ENCODE measurements at places on chromosomes 3 and 15.

DNA sequence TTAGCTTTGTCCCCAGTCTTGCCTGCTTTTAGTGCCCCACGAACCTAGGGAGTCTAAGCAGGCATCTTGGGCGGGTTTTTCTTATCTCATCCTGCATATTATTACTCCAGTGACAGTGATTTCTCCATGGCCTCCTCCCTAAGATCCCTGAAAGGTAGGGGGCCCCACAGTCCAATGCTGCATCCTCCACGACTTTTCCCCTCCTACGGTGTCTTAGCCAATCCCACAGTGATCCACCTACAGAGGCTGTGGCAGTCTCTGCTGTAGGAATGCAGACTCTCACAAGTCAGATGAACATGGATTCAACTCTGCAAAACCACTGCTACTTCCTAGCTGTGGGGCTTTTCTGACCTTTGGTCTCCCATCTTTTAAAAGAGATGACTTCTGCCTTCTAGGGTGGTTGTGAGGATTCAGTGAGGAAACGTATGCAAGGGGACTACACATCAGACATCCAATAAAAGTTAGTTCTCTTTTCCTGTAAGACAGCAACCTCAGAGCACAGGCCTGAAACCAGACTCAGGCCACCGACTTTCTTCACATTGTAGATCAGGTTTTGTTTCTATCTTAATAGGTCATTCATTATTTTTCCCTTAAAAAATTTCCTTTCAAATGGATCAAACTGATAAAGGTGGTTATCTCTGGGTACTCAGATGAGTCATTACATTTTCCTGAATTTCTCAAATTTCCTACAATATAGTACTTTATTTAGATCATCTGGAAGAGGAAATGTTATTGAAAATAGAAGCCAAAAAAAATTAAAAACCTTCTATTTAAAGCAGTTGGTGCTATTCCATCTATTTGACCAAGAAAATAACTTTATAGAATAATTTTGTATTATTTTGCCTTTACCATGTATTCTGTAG lies 23.2 kb downstream of the ILDR1 start:
- no peaks in the 10 kb centered on the region for H3K27me3 ChIP-seq
- no peak for DNase-seq
- H3K4me3 ChIP-seq, result no peak overlapping the region
- peaks cover 3% of the 10 kb centered on the region for H3K4me1 ChIP-seq
- H3K36me3 ChIP-seq, result no peaks in the 10 kb centered on the region

GRCh38 chr15:67700023-67700422 lies 125.3 kb upstream of the SKOR1 start:
- DNase-seq, result no peak
- H3K36me3 ChIP-seq, result no peaks in the 10 kb centered on the region
- H3K27me3 ChIP-seq, result no peaks in the 10 kb centered on the region

- DNase-seq, result no peak
- no peaks in the 10 kb centered on the region for H3K4me1 ChIP-seq
- H3K27me3 ChIP-seq, result no peaks in the 10 kb centered on the region
- no peak overlapping the region for H3K4me3 ChIP-seq
These were observed 19.2 kb upstream of the CPOX start for GRCh38 chr3:98612587-98612986.

- H3K4me3 ChIP-seq, result no peak overlapping the region
- H3K27me3 ChIP-seq, result no peaks in the 10 kb centered on the region
These were observed 72.7 kb downstream of the CMTM8 start for GRCh38 chr3:32310918-32311839.

GRCh38 chr15:57389991-57390390 lies 13.7 kb downstream of the CGNL1 start:
- H3K36me3 ChIP-seq, result no peaks in the 10 kb centered on the region
- no peaks in the 10 kb centered on the region for H3K27me3 ChIP-seq
- peaks cover 23% of the 10 kb centered on the region for H3K4me1 ChIP-seq
- H3K27ac ChIP-seq, result no peak overlapping the region

DNA sequence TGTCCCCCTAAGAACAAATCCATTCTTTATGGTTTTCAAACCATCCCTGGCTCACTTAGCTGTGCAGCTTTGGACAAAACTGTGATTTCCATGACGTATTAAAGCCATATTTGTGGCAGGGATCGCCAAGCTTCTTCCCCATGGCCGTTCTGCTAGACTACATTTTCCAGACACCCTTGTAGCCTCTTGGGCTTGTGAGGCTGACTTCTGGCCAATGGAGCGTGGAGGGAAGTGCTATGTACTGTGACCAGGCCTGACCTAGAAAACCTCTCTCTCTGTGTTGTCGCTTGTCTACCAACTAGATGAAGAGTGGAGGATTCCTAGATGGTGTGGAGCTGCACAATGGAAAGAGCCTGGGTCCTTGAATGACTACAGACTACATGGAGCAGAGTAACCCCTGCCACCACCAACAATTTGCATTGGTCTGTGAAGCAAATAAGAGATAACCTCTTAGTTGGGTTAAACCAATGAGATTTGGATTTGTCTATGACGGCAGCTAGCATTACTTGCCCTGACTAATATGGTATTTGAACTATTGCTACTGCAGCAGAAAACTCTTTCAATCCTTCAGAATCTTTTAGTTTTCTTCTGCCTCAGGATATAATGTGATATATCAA lies 22.1 kb upstream of the MGLL start:
- no peaks in the 10 kb centered on the region for H3K36me3 ChIP-seq
- H3K4me1 ChIP-seq, result peaks cover 2% of the 10 kb centered on the region
- H3K4me3 ChIP-seq, result no peak overlapping the region
- no peak overlapping the region for H3K27ac ChIP-seq
- no peak for DNase-seq

- no peaks in the 10 kb centered on the region for H3K36me3 ChIP-seq
- H3K4me3 ChIP-seq, result no peak overlapping the region
- DNase-seq, result no peak
These were observed 22.8 kb downstream of the MYO1E start for GRCh38 chr15:59349680-59350420.

DNA sequence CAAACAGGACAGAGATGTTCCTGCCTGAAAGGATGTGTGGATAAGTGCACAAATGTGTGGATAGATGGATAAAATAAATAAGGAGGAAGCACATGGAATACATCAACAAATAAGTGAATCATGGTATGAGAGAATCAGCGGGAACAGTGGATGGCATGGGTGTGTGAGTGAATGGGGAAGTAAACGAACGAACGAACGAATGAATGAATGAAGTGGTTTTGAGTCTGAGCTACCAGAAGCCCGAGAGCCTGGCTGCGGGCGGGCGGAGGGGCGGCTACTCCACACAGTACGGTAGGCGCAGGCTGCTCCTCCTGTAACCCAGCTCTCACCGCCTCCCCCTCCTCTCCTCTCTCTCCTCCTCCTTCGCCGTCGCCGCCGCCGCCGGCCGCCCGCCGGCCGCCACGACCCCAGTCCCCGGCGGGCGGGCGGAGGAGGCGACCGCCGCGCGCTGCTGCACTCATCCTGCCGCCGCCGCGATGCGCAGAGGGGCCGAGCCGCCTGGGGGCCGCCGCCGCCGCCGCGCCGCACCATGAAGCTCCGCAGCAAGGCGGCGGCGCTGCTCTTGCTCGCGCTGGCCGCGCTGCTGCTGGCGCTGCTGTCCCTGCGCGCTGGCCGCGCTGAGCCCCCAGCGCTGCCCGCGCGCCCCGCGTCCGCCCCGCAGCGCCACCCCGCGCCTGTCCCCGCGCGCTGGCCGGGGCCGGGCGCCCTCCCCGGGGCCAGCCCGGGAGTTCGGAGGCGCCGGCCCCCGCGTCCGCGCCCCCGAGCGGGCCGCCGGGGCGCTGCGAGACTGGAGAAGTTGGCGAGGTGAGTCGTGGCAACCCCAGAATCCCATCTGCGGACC lies at the start of gene GXYLT2:
Gene GXYLT2 (plus strand): TSS at position 342 of the 841 bp plus-strand sequence. CDS start 188 bp downstream, at position 530.
- no peaks in the 10 kb centered on the region for H3K36me3 ChIP-seq
- H3K4me3 ChIP-seq, result peak within 1 kb of the TSS; percentile 77

GRCh38 chr3:160676547-160677303 lies at the start of gene ARL14:
Gene ARL14 (plus strand): TSS chr3:160677160. CDS start chr3:160677347, 187 bp downstream.
- DNase-seq, result no peak
- H3K27ac ChIP-seq, result no peak within 1 kb of the TSS
- no peaks in the 10 kb centered on the region for H3K27me3 ChIP-seq
- peaks cover 4% of the 10 kb centered on the region for H3K4me1 ChIP-seq
- H3K36me3 ChIP-seq, result no peaks in the 10 kb centered on the region

- no peaks in the 10 kb centered on the region for H3K27me3 ChIP-seq
- H3K36me3 ChIP-seq, result peaks cover 4% of the 10 kb centered on the region
- peaks cover 4% of the 10 kb centered on the region for H3K4me1 ChIP-seq
- no peak for DNase-seq
- H3K4me3 ChIP-seq, result no peak overlapping the region
These were observed 2.0 kb upstream of the IL20RB start for GRCh38 chr3:136955813-136956212.

Data from neuronal stem cell (in vitro differentiated cells).